Activated CD4-positive, alpha-beta T cell treated with anti-CD3 and anti-CD28 coated beads for 48 hours (primary cell): ENCODE measurements at places on chromosomes 12 and 14.

DNA sequence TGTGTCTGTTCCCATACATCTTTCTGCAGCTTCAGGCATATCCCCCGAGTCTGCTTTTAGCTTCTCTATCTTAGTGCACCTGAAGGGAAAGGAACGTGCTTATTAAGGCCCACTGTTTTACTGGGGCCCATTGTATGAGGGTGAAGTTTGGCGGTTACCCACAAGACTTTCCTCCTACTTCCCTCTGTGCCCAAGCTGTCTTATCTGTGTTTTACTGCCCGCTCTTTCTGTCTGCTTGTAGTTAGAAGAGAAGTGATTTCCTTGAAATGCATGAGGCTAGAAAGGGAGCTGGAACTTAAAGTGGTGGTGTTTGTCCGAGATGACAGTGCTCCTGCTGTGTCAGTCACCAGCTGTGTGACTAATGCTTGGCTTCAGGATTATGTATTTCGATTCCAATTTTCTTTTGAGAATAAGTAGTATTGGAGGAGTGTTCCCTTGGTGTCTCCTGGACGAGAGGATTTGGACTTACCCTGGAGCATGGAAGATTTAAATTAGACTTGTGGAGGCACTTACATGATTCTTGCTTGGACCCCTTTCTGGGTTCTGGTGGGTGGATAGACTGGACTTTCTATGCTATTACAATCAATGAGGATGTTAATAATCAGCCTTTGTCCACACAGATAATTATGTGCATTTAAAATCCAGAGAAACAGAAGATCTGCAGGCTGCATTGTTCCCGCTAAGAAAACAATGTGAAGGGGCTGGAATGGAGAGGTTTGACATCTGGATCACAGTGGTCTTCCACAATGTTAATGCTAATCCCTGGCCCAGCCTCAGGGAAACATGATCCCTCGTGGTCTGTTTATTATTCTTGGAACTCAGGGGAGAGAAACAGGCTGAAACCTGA lies 13.9 kb upstream of the KRT86 start:
- no peak for DNase-seq

GRCh38 chr12:130486891-130487416 lies 149.3 kb downstream of the PIWIL1 start:
- no peak for DNase-seq

DNA sequence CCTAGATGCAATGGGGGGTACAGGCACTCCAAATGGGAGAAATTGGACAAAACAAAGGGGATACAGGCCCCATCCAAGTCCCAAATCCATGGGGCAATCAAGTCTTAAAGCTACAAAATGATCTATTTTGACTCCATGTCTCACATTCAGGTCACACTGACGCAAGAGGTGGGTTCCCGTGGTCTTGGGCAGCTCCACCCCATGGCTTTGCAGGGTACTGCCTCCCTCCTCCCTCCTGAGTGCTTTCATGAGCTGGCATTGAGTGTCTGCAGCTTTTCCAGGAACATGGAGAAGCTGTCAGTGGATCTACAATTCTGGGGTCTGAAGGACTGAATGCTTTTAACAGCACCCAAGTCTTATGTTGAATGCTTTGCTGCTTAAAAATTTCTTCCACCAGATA lies 274.5 kb upstream of the LRIG3 start:
- DNase-seq, result no peak

- no peak for DNase-seq
Measured at GRCh38 chr12:45611061-45611460, 118.4 kb upstream of the ARID2 start.

DNA sequence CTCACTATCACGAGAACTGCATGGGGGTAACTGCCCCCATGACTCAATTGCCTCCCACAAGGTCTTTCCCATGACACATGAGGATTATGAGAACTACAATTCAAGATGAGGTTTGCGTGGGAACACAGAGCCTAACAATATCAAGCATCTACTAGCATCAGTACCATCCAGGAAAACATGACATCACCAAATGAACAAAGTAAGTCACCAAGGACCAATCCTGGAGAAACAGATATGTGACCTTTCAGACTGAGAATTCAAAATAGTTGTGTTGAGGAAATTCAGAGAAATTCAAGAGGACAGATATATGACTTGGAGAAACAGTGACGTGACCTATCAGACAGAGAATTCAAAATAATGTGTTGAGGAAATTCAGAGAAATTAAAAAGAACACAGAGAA lies 65.8 kb upstream of the TMTC2 start:
- DNase-seq, result no peak

GRCh38 chr12:64756376-64756775 lies 2.8 kb downstream of the GNS start:
- DNase-seq, result no peak

- no peak for DNase-seq
Measured at GRCh38 chr12:22283508-22283907, 51.0 kb downstream of the ST8SIA1 start.

DNA sequence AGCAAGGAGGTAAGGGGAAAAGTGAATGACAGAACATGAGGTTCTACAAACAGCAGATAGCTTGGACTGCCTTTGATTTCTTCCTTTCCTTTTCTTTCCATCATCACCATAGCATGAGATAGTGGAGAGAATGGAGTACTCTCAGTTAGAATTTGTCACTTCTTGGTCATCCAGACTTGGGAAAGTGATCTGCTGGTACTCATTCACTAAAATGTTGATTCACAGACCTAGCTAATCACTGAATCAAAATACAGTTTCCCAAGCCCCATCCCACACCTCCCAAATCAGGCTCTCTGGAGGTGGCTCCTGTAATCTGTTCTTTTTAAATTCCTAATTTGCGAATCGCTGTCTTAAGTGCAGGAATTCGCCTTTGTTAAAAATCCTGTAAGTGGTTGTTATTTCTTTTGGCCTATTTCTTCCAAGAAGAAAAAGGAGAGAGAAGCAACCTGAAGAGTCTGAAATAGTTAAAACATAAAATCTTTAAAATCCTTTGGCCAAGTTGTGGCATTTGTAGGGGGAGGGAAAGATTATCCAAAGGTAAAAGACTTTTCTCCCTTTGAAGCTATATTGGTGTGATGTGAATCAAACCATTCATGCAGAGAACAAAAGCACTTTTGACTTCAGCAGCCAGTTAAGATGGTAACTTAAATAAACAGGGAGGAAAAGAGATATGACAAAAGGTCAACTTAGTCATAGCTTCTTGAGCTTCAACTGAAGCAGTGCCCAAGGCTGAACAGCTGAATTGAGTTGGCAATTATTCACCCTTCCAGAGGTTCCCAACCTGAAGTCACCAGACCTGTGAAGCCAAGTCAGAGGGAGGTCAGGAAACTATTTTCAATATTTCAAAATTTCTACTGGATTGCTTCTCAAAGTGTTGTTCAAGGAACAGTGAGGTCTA lies 255.1 kb upstream of the KRR1 start:
- DNase-seq, result no peak

GRCh38 chr12:44101475-44101874 lies 265.6 kb downstream of the TMEM117 start:
- no peak for DNase-seq

GRCh38 chr12:56801661-56802622 lies 38.8 kb downstream of the HSD17B6 start:
- DNase-seq, result no peak

DNA sequence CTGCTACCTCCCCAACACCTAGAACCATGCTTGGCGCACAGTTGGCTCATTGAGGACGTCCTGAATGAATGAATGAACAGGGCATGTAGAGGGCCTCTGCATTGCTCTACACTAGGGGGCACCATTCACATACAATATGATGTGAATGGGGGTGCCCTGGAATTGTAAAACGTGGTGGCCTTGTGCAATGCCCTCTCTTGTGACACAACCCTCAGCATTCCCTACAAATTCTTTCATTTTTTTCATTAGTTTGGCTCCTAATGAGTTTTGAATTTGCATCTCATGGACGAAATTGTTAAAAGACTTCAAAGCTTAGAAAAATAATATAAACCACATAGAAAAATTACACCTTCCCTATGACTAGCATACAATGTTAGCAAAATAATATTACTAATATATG lies 2.3 kb upstream of the DIO2 start:
- DNase-seq, result peak; percentile 16

- no peak for DNase-seq
Measured at GRCh38 chr12:125206711-125207110, 141.5 kb downstream of the AACS start.

DNA sequence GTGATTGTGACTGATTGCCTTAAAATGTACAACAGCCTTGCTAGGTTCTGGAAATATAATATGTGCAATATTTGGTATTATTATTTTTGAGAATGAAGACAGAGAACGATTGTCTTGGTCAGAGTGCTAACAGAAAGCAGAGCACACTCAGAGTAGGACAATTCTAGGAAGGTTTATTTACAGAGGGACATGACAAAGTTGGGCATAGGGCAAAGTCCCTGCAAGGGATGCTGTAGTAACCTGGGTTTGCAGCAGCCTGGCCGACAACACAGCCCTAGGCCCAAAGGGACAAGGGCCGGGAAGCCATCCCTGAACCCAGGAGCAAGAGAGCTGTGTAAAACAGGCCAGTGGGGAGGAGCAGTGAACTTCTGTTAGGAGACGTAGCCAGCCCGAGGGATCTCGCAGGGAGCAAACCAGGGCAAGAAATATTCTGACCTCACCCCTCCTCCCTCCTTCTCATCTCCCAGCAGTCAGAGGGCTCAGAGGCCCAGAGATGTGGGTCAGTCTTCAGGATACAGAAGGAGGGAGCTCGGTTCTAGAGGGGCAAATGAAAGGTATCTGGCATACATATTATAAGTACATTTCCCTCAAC lies 51.0 kb upstream of the FERMT2 start:
- no peak for DNase-seq

- no peak for DNase-seq
Measured at GRCh38 chr12:89250636-89251035, 101.7 kb downstream of the DUSP6 start.

GRCh38 chr14:56004786-56005185 lies 113.4 kb upstream of the PELI2 start:
- DNase-seq, result peak; percentile 38

GRCh38 chr12:44053549-44054127 lies 217.8 kb downstream of the TMEM117 start:
- DNase-seq, result no peak

GRCh38 chr12:100128512-100128908 lies 14.2 kb downstream of the BLTP3B start:
- no peak for DNase-seq

DNA sequence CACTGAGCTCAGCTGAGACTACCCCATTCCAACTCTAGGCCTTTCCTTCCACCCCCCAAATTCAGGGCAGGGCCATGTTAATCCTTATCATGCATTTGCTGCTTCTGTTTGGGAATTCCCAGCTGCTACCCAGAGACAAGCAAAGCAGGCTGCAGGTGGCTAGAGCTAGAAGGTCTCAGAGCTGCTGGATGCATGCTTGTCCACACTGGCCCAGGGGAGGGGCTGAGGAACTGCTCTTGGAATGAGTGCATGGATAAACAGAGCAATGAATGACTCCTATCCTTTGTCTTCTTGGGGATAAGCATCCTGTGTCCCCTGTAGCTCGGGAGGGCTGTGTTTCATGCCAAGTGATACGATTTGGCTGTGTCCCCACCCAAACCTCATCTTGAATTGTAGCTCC lies 136.8 kb upstream of the NOS1 start:
- no peak for DNase-seq

DNA sequence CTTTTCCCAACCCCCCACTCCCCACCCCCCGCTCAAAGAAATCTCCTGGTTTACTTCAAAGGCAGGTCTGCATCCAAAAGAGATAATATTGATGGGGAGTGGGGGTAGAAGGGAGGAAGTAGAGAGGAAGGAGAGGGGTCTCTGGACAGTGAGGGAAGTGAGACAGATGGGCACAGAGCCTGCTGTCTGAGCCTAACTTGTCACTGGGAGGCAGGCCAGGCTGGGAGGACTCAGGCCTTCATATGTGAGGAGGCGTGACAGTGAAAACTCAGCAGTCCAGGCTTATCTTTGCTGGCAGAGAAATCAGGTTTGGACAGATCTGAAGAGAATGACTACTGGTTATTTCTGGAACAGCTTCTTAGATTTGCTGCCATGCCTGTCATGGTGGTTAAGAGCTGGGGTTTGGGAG lies 192.3 kb downstream of the NUAK1 start:
- DNase-seq, result no peak

- no peak for DNase-seq
Measured at GRCh38 chr12:65499167-65499566, 220.7 kb downstream of the MSRB3 start.

GRCh38 chr12:63086149-63086915 lies 64.7 kb downstream of the AVPR1A start:
- no peak for DNase-seq

DNA sequence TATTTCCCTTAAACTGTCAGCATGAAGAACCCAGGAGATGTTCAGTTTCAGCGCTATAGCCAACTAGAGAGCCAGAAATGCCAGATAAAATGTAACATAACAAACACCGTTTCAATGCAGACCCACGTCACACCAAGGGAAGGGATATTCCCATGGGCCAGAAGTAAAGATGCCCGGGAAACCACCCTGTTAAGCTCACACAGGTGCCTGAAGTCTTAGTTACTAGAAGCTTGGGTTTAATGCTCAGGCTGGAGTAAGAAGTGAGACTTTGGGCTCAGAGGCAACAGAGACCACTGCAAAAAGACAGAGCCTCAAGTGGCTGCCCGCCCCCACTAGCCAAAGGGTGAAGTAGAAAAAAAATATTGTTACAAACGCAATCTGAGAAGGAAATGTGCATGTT lies 52.3 kb downstream of the SYNE3 start:
- DNase-seq, result no peak

GRCh38 chr14:32814721-32815120 lies 124.0 kb upstream of the NPAS3 start:
- DNase-seq, result no peak

GRCh38 chr12:53551889-53552291 lies 44.6 kb upstream of the NPFF start:
- no peak for DNase-seq

- no peak for DNase-seq
Measured at GRCh38 chr12:5000204-5000603, 43.5 kb upstream of the KCNA5 start.

DNA sequence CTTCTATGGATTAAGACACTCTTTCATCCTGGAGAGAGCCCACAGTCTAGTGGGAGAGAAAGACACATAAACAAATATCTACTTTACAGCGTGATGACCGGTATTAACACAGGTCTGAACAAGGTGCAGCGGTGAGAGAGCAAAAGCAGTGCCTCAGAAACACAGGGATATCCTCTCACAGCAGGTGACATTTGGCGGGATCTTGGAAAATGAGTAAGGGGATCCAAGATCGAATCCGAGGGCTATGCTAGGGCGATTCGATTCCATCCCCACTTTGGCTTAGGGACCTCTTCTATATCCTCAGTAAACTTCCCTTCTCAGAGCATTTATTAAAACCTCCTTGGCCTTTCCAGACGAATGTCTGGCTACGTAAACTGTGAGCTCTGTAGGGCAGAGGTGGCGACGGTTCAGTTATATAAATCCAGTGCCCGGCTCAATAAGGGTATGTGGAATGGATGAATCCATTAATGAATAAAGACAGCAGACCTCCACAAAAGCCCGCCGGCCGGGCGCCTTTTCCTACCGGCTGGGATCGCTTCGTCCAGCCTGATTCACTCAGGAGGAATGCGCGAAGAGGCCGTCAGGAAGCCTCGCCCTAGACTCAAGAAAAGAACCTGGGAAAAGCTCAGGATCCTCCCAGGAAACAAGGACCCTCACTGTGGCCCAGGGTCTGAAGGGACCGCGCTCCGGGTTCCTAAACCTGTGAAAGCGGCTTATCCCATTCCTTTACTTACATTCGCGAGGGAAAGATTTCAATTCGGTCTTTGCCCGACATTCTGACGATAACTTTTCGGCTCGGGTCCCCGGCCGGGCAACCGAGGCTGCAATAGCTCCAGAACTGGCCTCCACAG lies 455 bp downstream of the ATP6V1D start:
- DNase-seq, result no peak

GRCh38 chr12:40436564-40436963 lies 211.8 kb downstream of the LRRK2 start:
- DNase-seq, result no peak
